ENCODE measurements at places on chromosomes 12 and 14.

DNA sequence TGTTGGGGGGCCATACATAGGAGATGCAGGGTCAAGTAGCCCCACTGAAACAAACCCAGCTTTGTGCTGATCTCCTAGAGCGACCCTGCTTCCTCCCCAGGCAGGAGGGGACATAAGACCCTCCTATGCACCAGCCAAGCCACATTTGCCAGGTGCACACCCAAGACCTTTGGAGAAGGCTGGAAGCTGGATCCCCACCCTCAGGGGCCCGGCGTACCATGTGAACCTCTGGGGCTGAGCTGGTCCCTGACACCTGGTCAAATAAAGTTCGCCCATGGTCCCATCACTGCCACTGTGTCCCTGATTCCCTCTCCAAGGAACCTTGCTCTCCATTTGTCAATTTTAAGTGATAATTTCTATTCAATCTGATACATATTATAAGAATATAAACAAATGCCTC, 162.1 kb upstream of the VASH1 start:
- no peak for DNase-seq

DNA sequence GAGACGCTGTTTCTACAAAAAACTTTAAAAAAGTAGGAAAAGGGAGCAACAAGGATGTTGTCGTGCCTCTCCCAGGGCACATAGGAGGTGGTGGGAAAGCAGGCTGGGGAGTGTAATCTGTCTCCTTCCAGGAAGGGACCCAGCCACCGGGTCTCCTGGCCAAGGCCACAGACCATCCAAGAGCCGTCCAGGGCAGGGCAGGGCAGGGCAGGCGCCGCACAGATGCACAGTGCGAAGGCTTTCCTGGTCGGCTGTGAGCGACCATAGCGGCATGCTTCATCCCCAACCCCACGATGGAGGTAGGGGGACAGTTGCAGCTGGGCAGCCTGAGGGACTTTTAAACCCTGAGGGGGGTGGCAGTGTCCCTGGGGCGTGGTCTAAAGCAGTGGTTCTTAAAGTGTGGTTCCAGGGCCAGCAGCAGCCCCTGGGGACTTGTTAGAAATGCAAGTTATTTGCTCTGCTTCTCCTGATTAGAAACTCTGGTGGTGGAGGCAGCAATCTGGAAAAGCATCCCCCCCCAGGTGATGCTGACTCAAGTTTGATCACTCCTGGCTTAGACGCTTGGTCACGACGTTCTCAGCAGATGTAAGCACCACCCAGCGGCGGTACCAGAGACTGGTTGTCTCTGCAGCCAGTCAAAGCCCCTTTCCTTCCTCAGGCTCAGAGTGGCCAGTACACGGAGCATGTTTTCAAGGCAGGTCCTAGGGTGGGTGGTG, 197.4 kb upstream of the PRMT8 start:
- no peak for DNase-seq

DNA sequence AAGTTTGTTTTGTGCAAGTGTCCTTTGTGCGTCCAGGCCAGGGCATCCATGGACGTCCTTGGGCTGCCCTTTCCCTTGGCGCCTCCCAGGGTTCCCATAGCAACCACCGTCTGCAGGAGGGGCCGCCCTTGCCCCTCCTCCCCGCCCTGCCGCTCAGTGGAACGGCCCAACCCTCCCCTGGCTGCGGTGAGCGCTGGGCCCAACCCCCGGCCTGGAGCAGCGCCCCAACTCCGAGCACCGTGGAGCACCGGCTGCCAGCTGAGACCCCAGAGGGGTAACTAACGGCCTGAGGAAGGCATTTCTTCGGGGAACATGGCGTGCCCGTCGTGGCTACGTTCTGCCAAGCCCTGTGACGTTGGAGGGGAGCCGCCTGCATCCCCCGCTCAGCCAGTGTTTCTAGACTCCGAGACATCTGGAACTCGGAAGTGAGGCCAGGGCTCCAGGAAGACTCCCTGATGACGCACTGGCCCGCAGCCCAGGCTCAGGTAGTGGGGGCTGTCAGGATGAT, 5.3 kb upstream of the ACACB start:
- no peak for DNase-seq

DNA sequence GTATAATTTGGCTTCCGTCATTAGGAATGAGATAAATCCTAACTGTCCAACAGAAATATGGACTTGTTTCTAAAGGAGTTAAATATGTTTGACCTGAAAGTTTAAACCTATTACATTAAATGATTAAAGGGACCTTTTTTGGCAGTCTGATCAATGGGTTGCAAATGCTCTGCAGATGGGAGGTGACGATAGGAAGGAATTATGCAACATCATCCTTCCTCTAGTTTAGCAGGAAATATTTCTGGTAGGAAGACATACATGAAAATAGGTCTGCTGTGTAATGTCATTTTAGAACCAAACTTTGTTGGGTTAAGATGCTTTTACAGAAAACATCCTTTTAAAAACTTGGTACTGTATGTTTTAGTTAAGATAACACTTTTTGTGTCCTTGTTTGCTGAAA, 2.6 kb downstream of the LRRC10 start:
- DNase-seq: no peak

DNA sequence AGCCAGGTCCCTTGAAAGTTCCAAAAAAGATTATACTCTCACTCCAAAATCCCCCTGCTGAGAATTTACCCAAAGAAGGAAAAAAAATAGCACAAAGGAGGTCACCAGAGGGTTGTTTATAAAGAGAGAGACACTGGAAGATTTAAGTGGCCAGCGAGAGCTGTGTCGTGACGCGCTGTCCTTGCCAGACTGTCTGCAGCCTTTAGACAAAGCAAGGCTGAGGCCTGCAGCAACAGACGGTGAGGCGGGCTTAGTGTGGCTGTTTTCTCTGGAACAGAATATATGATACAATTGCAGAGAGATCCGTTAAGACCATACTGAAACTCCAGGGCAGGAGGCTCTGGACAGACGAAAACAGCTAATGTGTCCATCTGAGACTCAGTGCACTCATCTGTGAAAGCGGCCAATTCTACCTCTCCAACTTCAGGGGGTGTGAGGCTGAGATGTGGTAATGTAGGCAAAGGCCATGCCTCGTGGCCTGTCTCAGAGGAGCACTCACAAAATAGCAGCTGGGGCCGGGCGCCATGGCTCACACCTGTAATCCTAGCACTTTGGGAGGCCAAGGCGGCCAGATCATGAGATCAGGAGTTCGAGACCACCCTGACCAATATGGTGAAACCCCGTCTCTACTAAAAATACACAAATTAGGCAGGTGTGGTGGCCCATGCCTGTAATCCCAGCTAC, 36.2 kb downstream of the ANAPC7 start:
- DNase-seq: peak; percentile 28

GRCh38 chr14:75577090-75577489, 1.3 kb upstream of the FLVCR2 start:
- no peak for DNase-seq

GRCh38 chr14:23487216-23487615, 17.7 kb downstream of the NGDN start:
- DNase-seq: peak; percentile 78

- DNase-seq: no peak
Observed at GRCh38 chr12:40056373-40056772, 49.5 kb downstream of the SLC2A13 start.

DNA sequence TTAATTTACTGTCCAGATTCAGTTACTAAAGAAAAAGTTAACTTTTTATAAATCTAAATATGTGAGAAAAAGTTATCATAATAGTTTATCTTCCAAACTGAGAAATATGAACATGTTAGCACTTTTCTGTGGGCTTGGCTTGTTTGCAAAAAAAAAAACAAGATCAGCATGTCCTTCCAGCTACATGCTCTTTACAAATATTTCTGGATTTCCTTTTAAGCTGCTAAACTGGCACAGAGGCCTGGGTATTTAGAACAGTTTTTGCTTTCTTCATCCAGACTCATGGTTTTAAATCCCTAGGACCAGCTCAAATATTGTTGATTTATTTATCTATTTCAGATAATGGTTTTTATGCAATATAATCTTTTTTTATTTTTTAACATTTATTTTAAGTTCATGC, 1444.5 kb upstream of the FLRT2 start:
- no peak for DNase-seq

DNA sequence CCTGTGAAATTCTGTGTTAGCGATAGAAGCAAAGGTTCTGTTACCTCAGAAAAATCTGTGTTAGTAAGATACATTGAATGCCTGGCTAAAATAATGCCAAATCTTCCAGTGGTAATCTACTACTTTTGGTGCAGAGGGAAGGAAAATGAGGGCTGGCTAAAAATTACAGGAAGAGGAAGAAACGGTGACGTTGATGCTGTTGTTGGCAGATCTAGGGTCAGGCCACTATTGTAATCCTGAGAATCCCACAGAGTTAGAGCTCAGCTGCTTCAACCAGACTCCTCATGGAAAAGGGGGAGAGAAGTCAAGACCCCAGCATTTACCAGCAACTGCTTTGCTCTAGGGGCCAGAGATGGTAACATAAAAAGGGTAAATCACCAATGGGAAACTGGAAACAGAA, 145.1 kb downstream of the PPM1H start:
- no peak for DNase-seq

GRCh38 chr12:41923351-41923750, 221.3 kb downstream of the GXYLT1 start:
- DNase-seq: no peak

DNA sequence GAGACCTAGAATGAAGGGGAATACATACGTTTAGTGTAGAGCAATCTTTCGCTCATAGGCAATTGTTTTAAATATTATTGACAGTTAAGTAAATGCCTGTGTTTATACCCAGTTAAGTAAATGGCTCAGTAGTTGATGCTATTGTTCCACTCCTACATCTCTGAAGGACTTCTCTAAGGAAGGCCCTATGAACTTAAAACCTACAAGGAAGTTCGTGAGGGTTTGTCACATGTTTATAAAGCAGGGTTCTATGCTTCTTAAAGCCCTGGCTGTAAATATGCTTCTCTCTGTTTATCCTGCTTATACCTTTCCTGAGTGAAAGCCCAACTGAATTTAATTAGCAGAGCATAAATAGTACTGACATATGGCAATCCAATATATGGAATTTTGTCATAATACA, 282.1 kb upstream of the NPAS3 start:
- no peak for DNase-seq

- no peak for DNase-seq
Observed at GRCh38 chr14:39956372-39956771, 524.1 kb upstream of the FBXO33 start.

- DNase-seq: no peak
Observed at GRCh38 chr12:112749081-112749480, 42.5 kb upstream of the RPH3A start.

DNA sequence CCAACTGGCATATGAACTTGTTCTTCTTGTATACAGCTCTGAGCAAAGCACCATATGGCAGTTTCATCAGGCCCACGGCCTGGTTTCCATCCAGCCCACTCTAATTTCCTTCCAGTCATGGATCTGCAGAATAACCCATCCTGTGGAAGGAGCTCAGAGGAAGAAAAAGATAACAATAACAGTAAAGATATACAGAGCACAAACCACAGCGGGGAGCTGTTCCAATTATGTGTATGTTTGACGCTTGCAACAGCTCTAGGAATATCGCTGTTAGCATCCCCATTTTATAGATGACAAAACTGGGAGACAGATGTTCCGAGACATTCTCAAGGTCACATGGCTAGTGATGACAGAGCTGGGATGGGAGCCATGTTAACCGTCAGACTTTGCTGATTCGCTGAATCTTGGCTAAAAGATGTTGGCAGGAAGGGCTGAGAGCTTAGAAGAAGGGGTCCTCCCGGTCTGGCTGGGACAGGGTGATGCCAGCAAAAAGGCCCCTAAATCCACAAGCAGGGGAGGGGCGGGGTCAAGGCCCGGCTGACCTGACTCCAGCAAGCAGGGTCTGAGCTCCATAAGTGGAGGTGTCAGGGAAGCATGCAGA, 34.4 kb upstream of the CIPC start:
- peak; percentile 67 for DNase-seq

GRCh38 chr14:91406451-91406850, 11.2 kb downstream of the CCDC88C start:
- no peak for DNase-seq

- DNase-seq: no peak
Observed at GRCh38 chr12:93565760-93566159, 6.7 kb upstream of the SOCS2 start.

DNA sequence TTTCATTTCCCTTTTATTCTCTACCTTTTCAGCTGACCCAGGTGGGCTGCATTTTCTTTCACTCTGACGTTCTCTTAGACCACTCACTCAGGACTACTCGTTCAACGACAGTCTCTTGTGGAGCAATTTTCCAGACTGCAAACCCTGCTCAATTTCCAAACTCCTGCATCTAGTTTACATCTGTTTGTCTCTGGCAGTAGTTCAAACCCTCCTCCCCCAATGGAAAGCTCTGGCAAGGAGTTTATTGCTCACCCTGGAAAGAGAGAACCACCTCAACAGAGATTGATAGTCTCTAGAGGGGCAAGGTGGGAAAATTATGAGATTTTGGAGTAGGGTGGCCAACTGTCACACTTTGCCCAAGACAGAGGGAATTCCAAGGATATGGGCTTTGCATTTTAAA, 130.2 kb downstream of the TSHR start:
- no peak for DNase-seq

GRCh38 chr12:116708826-116709756, 28.8 kb downstream of the SPRING1 start:
- peak; percentile 66 for DNase-seq

- DNase-seq: no peak
Observed at GRCh38 chr14:22656945-22657731, 13.0 kb upstream of the OR6J1 start.

GRCh38 chr14:71136386-71137060, 229.3 kb downstream of the PCNX1 start:
- no peak for DNase-seq

DNA sequence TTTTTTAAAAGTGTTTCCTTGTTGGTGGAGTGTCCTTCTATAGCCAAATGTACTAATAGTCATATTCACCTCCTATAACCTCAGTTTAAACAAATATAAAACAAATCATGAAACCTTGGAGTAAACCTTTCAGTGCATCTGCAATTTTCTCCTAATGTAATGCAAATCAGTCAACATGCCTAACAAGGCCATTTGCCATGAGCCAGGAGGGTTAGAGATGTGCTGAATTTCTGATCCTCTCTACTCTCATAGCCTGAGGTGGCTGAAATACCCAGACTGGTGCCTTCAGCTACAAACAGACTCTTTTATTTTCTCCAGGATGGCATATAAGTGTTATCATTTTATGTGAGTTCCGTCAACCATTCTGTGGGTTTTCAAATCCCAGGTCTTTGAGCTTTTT, 908.1 kb downstream of the GALC start:
- no peak for DNase-seq

- DNase-seq: no peak
Observed at GRCh38 chr12:68157380-68157779, 2.2 kb downstream of the IFNG start.

DNA sequence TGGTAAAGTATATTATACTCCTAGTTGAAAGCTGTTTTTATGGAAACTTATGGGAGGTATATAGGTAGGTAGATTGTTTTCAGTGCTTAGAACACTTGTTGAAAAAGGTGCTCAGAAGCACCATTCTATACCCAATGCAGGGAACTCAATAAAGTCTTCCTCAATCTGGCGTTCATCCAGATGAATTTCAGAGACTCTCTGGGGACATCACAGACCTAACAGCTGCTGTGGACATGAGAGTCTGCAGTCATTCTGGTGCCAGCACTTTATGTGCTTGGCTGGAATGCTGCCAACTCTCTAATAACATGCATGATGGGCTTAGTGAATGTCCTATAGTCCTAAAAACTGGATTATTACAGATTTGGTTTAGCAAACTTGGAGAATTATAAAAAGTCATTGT, 115.9 kb downstream of the NTN4 start:
- DNase-seq: peak; percentile 96
